ENCODE measurements at places on chromosomes 7 and 10. TPM values are rescaled to one million over a fixed set of nuclear protein-coding genes. Genes with fewer than 3 reads are reported as not detected.

Gene EPHB4
- 3.3 TPM for total RNA-seq

- H3K36me3 ChIP-seq, result no peaks in the 10 kb centered on the region
- no peaks in the 10 kb centered on the region for H3K4me1 ChIP-seq
- no peaks in the 10 kb centered on the region for H3K27me3 ChIP-seq
- no peak overlapping the region for H3K27ac ChIP-seq
- H3K4me3 ChIP-seq, result no peak overlapping the region
Measured at GRCh38 chr10:77359950-77360520, 277.6 kb downstream of the KCNMA1 start.

Gene CALN1
- not detected for total RNA-seq

Gene SLIT1
- total RNA-seq, result 0.28 TPM

DNA sequence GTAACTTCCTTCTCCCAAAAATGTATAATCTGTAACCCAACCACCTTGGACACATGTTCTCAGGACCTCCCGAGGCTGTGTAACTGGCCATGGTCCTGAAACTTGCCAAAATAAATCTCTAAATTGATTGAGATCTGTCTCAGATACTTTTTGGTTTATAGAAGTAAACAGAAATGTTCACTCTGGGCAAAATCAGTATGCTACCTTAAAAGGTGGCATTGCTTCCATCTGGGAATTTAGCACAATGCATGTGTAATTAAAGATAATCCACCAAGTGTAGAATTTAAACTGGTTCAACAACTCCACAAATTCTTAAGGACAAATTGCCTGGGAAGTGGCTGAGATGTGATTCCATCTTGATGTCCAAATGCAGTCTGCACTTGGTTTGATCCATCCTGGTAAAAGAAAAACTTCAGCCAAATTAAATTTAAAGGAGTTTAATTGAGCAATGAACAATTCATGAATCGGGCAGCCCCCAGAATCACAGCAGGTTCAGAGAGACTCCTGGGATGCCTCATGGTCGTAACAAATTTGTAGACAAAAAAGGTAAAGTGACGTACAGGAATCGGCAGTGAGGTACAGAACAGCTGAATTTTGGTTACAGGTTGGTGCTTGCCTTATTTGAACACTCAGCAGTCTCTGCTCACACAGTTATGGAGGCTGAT is 102.6 kb upstream of the PFKP start:
- H3K4me1 ChIP-seq, result no peaks in the 10 kb centered on the region
- no peaks in the 10 kb centered on the region for H3K36me3 ChIP-seq
- DNase-seq, result no peak
- no peak overlapping the region for H3K4me3 ChIP-seq
- no peak overlapping the region for H3K27ac ChIP-seq

DNA sequence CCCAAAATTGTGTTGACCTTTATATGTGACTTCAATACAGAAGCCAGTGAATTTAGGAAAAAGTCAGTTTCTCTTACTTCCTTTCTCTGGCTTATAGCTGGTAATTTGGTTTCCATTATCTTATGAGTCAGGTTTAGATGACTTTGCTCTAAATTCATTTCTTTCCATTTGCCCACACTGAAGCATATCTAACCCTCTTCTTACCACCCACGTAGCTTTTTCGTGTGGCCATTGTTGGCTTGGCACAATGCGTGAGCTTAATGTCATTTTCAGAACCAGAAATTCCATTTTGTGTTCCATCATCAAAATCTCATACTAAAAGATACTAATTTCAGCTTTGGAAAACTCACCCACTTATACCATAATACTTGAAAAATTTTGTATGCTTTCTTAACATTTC is 271.2 kb downstream of the INHBA start:
- no peaks in the 10 kb centered on the region for H3K27me3 ChIP-seq
- H3K27ac ChIP-seq, result no peak overlapping the region
- H3K4me1 ChIP-seq, result no peaks in the 10 kb centered on the region
- H3K36me3 ChIP-seq, result no peaks in the 10 kb centered on the region
- DNase-seq, result no peak

DNA sequence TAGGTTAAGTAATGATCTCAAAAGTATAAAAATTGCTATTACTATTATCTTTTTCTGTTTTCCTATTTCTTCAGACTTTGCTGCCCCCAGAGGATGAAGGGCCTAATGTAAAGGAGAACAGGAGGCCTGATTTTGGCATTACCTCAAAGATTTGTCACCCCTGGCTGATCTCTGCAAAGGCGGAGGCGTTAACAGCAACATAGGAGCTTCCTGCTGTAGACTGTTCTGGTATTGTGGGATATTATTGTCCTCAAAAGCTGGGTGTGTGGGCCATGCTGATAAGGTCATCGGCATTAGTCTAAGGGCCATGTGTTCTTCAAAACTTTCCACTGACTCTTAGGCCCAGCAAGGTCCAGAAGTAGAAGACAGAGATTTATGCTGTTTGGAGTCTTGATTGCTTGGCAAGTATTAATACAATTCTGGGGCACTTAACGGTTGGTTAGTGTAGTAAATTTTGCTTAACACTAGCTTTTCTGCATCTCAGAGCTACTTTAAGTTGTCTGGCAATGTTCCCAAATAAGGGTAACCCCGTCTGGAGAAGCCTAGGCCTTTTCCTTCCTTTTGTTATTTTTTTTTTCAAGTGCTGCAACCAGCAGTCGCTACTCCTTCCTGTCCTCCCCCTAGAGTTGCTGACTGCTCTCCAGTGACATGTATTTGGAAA is 14.0 kb upstream of the ENTPD1 start:
- H3K36me3 ChIP-seq, result no peaks in the 10 kb centered on the region
- no peak overlapping the region for H3K4me3 ChIP-seq
- H3K27ac ChIP-seq, result no peak overlapping the region
- no peaks in the 10 kb centered on the region for H3K27me3 ChIP-seq
- no peak for DNase-seq

DNA sequence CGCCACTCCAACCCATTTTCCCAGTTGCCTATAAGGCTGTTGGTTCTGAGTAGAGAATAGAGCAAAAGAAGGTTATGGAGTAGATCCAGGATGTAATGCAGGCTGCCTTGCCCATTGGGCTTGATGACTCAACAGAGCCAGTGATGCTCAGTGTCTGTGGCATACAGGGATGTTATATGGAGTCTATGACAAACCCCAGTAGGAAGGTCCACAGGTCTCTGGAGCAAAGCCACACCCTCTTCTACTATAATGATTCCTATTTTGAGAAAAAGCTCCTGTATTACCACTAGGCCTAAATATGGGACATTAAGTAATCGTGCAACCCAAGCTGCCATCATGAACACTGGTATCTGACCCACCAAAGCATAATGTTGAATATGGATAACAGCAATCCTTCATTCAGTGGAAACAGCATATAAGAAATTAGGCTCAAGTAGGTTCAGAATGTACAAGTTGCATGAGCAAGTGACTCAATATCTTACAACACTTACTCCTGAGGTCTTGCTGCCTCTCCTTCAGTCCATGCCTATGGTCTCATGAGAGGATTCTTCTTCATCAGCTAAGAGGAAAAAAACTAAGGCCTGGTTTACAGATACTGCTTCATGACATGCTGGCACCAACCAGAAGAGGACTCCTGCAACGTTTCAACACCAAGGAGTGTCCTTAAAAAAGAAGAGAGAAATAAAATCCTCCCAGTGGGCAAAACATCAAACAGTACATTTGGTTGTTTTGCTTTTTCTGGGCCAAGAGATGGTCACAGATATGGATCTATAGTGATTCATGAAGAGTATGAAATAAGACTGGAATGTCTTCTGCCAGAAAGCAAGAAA is 14.8 kb upstream of the FHIP2A start:
- H3K4me3 ChIP-seq, result no peak overlapping the region
- DNase-seq, result no peak
- H3K27ac ChIP-seq, result no peak overlapping the region
- no peaks in the 10 kb centered on the region for H3K36me3 ChIP-seq
- peaks cover 45% of the 10 kb centered on the region for H3K4me1 ChIP-seq

Gene TSPAN15
- 2.4 TPM for total RNA-seq

Gene OR9A2
- not detected for total RNA-seq

Gene NACAD
- not detected for total RNA-seq

GRCh38 chr10:32605787-32606186 is 159.8 kb downstream of the CCDC7 start:
- H3K27ac ChIP-seq, result no peak overlapping the region
- DNase-seq, result no peak
- no peaks in the 10 kb centered on the region for H3K27me3 ChIP-seq
- no peak overlapping the region for H3K4me3 ChIP-seq
- H3K4me1 ChIP-seq, result no peaks in the 10 kb centered on the region

- peak; percentile 26 for DNase-seq
- H3K27ac ChIP-seq, result no peak overlapping the region
- H3K4me3 ChIP-seq, result no peak overlapping the region
- H3K36me3 ChIP-seq, result no peaks in the 10 kb centered on the region
- no peaks in the 10 kb centered on the region for H3K4me1 ChIP-seq
- H3K27me3 ChIP-seq, result no peaks in the 10 kb centered on the region
Measured at GRCh38 chr7:104848138-104848990, 165.6 kb upstream of the KMT2E start.

DNA sequence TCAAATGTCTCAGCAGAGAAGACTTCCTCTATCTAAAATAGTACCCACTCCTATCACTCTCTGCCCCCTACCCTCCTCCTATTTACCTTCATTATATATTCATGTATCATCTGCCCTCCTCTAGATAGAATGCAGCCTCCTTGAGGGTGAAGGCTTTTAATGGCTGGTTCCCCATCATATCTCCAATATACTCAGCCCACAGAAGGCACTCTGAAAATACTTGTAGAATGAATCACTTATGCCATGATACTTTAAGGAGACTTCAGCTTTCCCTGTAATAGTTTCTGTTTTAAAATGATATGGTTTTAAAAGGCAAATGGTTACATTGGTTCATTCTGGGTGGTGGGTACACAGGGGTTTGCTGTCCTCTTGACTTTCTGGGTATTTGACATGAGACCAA is 25.3 kb downstream of the GFRA1 start:
- no peak overlapping the region for H3K4me3 ChIP-seq
- H3K27ac ChIP-seq, result no peak overlapping the region
- no peaks in the 10 kb centered on the region for H3K36me3 ChIP-seq
- no peak for DNase-seq
- no peaks in the 10 kb centered on the region for H3K27me3 ChIP-seq
- no peaks in the 10 kb centered on the region for H3K4me1 ChIP-seq

Gene MCM10
- total RNA-seq, result 0.17 TPM

- H3K36me3 ChIP-seq, result no peaks in the 10 kb centered on the region
- no peaks in the 10 kb centered on the region for H3K4me1 ChIP-seq
- H3K4me3 ChIP-seq, result no peak overlapping the region
- H3K27ac ChIP-seq, result no peak overlapping the region
Measured at GRCh38 chr7:158357106-158357897, 230.3 kb downstream of the PTPRN2 start.

- H3K27me3 ChIP-seq, result no peaks in the 10 kb centered on the region
- H3K4me3 ChIP-seq, result no peak overlapping the region
- DNase-seq, result no peak
- no peaks in the 10 kb centered on the region for H3K36me3 ChIP-seq
- no peak overlapping the region for H3K27ac ChIP-seq
- H3K4me1 ChIP-seq, result no peaks in the 10 kb centered on the region
Measured at GRCh38 chr7:208816-209215, 16.4 kb downstream of the FAM20C start.

DNA sequence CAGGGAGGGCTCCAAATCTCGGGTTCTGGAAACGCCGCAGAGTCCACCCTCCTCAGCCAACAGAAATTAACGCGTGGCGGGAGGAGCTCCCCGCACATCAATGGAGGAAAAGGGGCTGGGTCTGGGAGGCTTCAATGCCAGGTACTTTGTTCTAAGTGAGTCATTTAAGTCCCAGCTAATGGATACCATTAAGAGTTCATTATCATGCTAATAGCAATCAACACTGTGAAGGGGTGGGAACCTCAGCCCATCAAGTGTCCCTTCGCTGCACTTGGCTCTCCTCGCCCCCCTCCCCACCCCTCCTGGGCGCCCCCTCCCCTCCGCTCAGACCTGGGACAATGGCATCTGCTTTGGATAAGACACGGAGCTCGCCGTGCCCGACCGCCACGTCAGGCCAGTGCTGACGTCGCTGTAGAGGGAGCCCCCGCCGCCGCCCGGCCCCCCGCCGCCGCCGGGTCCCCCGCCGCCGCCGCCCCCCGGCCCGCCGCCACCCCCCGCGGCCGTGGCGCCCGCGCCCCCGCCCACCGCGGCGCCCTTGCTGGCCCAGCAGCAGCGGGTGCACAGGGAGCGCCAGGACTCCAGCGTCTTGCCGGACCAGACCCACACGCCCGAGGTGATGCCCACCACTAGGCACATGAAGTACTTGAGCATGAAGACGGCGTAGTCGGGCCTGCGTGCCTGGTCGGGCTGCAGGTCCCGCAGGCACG is 2.9 kb downstream of the FZD8 start:
- no peaks in the 10 kb centered on the region for H3K36me3 ChIP-seq
- peaks cover 25% of the 10 kb centered on the region for H3K27me3 ChIP-seq
- no peak overlapping the region for H3K27ac ChIP-seq
- no peak overlapping the region for H3K4me3 ChIP-seq

GRCh38 chr7:25069900-25070443 is 55.1 kb downstream of the CYCS start:
- no peaks in the 10 kb centered on the region for H3K36me3 ChIP-seq
- H3K4me3 ChIP-seq, result no peak overlapping the region
- H3K27me3 ChIP-seq, result no peaks in the 10 kb centered on the region
- peak; percentile 54 for DNase-seq
- no peak overlapping the region for H3K27ac ChIP-seq

GRCh38 chr7:16450366-16450765 is 15.2 kb downstream of the SOSTDC1 start:
- DNase-seq, result no peak
- no peak overlapping the region for H3K4me3 ChIP-seq
- no peaks in the 10 kb centered on the region for H3K36me3 ChIP-seq
- no peaks in the 10 kb centered on the region for H3K27me3 ChIP-seq
- H3K4me1 ChIP-seq, result no peaks in the 10 kb centered on the region

Gene TFEC
- total RNA-seq, result 0.70 TPM

DNA sequence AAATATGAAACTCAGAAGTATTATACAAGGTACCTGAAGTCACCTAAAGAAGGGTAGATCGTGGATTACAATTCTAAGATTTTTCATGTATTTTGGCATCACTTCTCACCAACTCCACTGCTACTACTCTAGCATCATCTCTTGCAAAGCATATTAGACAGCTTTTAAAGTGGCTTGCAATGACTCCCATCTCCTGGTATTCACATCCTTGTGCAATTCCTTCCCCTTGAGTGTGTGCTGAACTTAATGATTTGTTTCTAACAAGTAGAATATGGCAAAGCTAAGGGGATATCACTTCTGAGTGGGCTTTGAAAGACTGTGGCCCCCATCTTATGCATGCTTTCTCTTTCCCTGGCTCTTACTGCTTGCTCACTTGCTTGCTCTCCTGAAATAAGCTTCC is 280.2 kb downstream of the SNX13 start:
- H3K4me1 ChIP-seq, result no peaks in the 10 kb centered on the region
- H3K27ac ChIP-seq, result no peak overlapping the region
- no peak for DNase-seq
- no peaks in the 10 kb centered on the region for H3K27me3 ChIP-seq
- no peaks in the 10 kb centered on the region for H3K36me3 ChIP-seq
- H3K4me3 ChIP-seq, result no peak overlapping the region

GRCh38 chr7:4202154-4202736 is 479.9 kb upstream of the FOXK1 start:
- DNase-seq, result no peak
- no peaks in the 10 kb centered on the region for H3K36me3 ChIP-seq
- no peak overlapping the region for H3K4me3 ChIP-seq
- H3K4me1 ChIP-seq, result no peaks in the 10 kb centered on the region

Measured in CD4-positive, alpha-beta memory T cell (primary cell).